ENCODE measurements at places on chromosomes 16 and 17.

- DNase-seq: no peak
These were observed 53.4 kb downstream of the MFSD11 start for GRCh38 chr17:76791053-76791980.

DNA sequence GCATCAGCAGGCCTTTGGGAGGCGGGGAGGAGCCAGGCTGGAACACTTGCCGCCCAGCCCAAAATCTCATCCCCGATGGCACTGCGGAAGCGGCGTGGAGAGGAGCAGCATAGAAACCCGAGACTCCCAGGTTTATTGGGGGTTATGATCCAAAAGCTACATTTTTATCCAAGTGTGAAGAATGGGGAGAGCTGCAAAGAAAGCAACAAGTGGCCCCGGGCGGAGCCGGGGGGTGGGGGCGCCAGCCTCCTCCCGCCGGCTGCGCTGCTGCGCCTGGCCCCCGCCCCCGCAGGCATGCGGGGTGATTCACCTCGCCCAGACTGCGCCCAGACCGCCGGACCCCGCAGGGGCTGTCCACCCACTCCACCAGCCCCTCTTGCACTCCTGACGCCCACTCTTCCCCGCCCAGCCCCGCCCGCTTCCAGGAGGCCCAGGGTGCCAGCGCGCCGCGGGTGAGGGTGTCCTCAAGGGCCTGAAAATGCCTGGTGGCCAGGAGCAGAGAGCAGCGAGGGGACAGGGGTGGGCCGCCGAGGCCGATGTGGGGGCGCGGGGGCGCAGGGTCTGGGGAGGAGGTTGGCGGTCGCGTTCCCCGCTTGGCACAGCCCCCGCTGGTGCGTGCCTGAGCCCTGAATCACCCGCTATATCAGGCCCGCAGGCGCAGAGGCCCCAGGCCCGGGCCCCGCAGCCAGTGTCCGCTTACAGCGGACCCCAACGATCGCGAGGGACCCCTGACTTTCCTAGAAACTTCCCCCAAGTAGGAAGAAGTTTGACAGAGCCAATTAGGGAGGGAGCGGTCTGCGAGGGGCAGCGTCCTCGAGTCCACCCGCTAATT is 1.3 kb downstream of the CAVIN1 start:
- no peak for DNase-seq

DNA sequence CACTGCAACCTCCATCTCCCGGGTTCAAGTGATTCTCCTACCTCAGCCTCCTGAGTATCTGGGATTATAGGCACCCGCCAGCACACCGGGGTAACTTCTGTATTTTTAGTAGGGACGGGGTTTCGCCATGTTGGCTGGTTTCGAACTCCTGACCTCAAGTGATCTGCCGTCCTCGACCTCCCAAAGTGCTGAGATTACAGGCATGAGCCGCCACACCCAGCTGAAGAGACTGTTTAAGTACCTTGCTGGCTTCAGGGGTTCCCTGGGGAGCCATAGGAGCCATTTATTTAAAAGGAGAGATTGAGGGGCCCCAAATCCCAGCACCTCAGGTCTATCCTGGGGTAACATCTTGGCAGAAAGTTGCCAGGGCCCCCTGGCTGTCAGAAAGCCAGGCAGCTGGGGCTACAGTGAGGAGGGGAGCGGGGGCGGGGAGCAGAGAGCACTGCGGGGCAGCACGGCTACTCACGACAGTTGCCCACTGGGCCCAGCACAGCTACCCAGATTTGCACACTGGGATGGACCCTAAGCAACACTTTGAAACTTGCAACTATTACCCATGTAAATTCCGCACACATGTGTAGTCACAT is 1.6 kb downstream of the SNAI3 start:
- no peak for DNase-seq

- DNase-seq: no peak
These were observed 745 bp downstream of the PYY start for GRCh38 chr17:43952724-43953666.

DNA sequence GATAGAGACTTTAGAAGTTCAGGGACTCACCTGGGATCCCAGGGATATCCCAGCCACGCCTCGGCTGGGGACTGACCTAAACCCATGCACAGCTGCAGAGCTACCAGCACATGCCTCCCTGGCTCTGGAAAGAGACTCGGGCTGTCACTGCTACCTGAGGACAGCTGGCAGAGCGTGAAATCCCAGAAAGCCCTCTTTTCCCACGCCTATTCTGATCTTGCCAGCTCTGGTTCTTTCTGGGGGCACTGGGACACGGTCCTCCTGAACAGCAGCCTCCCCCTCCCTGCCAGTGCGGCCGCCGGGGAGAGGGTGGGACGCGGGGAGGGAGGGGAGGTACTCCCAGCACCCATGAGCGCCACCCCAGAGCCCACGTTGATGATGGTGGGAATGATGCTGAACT is 10.8 kb downstream of the P2RX5 start:
- DNase-seq: no peak

GRCh38 chr17:8109661-8110455 is 8.5 kb downstream of the ALOXE3 start:
- peak; percentile 85 for DNase-seq

DNA sequence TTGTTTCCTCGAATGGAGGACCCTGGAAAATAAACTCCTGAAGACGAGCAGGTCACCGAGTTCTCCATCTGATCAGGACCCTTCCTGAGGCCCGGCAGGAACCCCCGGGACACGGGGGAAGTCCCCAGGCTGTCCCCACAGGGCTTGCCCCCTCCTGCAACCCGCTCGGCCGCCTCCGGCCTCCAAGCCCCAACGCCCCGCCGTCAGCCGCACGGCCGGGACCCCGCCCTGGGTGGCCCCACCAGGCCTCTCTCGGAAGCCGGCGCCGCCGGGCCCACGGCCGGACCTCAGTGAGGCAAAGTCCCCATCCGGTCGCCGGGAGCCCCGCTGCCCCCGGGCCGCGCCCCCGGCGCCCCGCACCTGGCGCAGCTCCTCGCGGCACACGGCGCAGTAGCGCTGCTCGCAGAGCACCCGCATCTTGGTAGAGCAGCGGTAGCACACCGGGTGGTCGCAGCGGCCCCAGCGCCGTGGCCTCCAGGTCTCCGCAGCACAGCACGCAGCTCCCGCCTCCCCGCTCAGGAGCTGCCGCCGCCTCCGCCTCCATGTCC is 383 bp downstream of the ZNF598 start:
- DNase-seq: no peak

GRCh38 chr16:27717726-27718125 is 167.8 kb downstream of the KATNIP start:
- no peak for DNase-seq

DNA sequence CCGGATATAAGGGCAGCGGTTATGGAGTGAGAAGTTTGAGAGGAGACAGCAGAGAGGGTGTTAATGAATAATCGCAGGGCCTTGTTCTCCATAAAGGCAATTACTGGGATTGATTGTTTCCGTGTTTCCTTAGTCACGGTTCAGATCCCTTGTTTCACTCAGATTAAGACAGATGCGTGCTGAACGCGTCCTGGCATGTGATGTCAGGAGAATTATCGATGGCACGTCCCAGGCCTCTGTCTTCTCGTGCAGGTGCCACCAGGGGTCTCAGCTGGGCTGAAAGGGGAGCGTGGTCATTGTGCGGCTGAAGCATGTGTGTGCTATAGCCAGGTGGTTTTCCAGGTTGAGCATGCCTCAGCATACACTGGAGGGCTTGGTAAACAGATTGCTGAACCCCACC is 142.4 kb upstream of the NOL11 start:
- DNase-seq: no peak

GRCh38 chr17:14772776-14773175 is 471.9 kb downstream of the HS3ST3B1 start:
- DNase-seq: no peak

GRCh38 chr16:86044881-86045590 is 146.1 kb downstream of the IRF8 start:
- no peak for DNase-seq

- DNase-seq: no peak
These were observed 31.1 kb upstream of the CPNE2 start for GRCh38 chr16:57061084-57061905.

GRCh38 chr16:89931305-89931896 is 8.3 kb downstream of the TUBB3 start:
- DNase-seq: no peak

- no peak for DNase-seq
These were observed 116.7 kb upstream of the CHMP6 start for GRCh38 chr17:80874866-80875445.

- no peak for DNase-seq
These were observed 92.2 kb upstream of the CDH11 start for GRCh38 chr16:65213866-65214595.

DNA sequence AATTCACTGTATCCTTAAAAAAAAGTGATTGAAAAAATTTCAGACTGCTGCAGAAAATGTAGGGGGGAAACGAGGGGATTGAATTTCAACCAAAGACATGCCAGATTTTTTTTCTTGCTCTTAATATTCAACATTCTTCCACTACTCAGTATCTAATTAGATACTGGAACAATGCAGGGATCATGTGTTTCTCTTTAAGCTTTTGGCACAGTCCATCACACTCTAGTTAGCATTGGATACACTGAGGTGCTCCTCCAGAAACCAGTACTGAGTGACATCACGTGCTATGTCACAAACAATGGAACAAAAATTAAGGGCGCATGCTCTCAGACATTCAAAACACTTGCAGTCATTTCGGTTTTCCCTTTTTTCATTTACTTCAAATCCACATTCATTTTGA is 298.6 kb upstream of the PSMD7 start:
- no peak for DNase-seq

GRCh38 chr16:2231016-2231931 is 5.0 kb upstream of the DNASE1L2 start:
- DNase-seq: no peak

DNA sequence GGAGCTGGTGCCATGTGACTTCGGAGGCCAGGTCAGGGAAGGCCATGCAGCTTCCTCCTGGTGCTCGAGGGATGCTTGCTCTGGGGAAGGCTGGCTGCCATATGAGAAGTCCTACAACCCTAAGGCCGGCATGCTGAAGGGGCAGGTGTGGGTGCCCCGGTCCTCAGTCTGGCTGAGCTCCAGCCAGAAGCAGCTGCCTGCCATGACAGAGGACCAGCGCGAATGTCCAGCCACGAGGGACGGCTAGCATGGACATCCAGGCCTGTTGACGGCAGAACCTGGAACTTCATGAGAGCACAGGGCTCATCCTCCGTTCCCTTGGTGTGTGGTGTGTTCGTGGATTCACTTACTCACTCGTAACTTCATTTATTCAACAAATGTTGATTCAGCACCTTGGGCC is 140.6 kb downstream of the IRF8 start:
- no peak for DNase-seq

DNA sequence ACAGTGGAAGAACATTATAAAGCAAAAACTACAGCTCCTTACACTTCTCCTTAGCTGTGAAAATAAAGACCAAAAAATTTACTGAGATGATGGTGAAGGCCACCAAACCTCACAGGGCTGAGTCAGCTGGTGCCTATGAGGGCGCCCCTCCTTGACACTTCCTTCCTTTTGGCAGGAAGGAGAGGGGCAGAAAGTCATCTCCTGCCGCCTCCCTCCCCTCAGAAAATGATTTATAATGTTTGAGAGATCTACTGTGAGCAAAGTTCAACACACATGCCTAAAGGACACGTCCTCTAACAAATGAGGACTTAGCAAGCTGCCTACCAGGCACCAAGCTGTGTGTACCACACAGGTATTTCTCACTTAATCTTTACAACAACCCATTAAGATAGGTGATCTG is 245.7 kb downstream of the PRKCA start:
- no peak for DNase-seq

- DNase-seq: no peak
These were observed 75.8 kb downstream of the UTP18 start for GRCh38 chr17:51335883-51336822.

DNA sequence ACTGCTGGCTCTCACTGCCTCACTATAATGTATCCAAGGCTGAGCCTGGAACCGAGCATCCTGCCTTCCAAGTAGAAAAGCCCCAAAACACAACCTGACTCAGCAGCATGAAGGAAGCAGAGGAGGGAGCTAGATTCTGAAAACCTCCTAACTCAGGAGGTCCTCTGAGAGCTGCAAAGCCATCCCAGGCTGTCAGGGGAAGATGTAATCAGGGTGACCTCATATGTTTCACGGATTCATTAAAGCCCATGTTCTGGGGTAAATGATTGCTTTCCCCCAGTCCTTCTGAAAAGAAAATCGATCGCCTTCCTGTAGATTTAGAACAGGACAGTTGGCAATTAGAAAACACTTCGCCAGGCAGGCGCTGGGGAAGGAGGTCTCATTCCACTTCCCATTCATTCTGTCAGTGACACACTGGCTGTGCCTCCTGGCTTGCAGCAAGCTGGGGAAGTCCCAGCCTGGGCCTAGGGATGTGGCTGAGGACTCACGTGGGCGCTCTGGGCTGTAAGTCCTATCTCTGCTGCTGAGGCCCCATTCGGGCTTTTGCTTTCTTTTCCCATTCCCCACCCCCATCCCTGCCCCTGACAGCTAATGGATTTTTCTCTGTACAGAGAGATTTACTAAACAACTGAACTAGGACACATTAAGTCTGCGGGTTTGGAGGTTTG is 75.7 kb upstream of the TMEM132E start:
- DNase-seq: no peak

DNA sequence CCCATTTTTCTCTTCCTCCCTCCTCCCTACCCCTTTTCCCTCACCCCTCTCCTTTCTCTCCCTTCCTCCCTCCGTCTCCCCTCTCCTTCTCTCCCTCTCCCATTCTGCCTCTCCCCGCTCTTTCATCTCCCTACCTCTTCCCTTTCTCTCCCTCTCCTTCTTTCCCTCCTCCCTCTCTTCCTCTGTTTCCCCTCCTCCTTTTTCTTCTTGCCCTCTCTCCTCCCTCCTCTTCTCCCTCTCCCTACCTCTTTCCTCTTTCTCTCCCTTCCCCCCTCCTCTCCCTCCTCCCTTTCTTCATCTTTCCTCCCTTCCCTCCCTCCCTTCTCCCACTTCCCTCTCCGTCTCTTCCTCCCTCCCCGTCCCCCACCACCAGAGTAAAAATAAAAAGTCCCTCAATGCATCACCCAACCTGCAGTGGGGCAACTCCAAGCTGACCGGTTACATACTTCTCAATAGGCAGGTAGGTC is 10.4 kb downstream of the CHD9NB start:
- no peak for DNase-seq

DNA sequence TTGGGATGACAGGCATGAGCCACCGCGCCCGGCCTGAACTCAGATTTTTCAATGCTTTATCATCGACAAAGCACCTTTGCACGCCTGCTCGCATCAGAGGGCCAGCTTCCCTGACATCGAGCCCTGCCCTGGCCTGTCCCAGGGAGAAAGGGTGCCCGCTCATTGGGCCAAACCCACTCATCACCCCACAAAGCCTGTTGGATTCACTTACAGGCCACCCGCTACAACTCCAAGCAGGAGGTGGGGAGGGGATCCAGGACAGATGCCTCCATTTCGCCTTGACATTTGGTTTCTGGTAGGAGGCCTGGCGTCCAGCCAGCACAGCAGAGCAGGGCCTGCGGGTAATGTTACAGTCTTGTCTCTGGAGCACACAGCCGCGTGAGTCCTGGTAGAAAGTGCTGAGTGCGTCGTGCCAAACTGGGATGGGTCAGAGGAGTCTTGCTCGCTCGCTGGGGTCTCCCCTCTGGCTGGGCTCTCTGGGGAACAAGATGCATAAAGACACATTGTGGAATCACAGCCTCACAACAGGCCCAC is 19.8 kb downstream of the SMTNL2 start:
- DNase-seq: no peak
